ENCODE measurements at places on chromosomes 5 and 9.
A peak's percentile ranks its signal among the peaks of the same experiment; 100 is the strongest.

GRCh38 chr9:34992376-34992951 is 2.9 kb downstream of the DNAJB5 start:
- peak; percentile 72 for DNase-seq

GRCh38 chr5:92505145-92505544 is 1075.9 kb downstream of the NR2F1-AS1 start:
- no peak for DNase-seq

GRCh38 chr9:77764894-77765780 is 117.0 kb upstream of the GNA14 start:
- no peak for DNase-seq

- no peak for DNase-seq
Measured at GRCh38 chr5:14063691-14064090, 79.5 kb upstream of the TRIO start.

DNA sequence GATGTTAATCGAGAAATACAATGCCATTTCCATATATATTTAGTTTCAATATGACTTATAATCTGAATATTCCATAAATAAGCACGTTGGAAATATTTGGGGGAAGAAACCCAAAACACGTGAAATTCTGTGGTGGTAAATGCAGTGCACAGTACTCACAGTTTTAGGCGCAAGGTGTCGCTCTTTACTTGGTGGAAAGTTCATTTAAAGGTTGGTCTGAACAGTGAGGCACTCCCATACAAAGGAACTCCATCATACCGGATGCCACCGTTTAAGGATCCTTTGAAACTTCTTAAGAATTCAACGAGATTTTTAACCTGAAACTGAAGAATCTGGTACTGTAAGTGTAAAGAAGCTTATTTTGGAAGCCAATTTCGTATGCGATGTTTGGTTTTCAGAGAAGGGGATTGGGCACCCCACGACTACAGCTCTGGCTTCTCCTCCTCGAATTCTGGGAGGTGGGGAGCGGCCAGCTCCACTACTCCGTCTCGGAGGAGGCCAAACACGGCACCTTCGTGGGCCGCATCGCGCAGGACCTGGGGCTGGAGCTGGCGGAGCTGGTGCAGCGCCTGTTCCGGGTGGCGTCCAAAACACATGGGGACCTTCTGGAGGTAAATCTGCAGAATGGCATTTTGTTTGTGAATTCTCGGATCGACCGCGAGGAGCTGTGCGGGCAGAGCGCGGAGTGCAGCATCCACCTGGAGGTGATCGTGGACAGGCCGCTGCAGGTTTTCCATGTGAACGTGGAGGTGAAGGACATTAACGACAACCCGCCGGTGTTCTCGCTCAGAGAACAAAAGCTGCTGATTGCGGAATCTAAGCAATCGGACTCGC is at the start of gene PCDHA11:
TSS of gene PCDHA11 (plus strand) at position 237 of the 834 bp plus-strand sequence. CDS start at position 384, 147 bp downstream.
- peak; percentile 79 for DNase-seq

DNA sequence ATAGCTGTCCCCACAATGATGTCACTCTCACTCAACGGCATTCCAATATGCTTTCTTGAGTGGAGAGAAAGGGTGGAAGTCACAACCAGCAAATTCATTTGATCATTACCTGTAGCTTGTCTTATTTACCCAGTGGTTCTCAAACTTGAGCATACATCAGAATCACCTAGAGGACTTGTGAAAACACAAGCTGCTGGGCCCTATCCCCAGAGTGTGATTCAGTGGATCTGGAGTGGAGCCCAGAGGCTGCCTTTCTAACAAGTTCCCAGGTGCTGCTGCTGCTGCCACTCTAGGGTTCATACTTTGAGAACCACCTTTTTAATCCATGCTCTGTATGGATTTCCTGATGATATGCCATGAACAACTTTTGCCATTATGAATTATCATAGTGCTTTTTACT is 94.7 kb downstream of the KLHL3 start:
- no peak for DNase-seq

- DNase-seq, result no peak
Measured at GRCh38 chr5:179375831-179376365, 30.6 kb upstream of the ADAMTS2 start.

GRCh38 chr5:107538331-107538730 is 132.4 kb downstream of the EFNA5 start:
- DNase-seq, result no peak

Data from endodermal cell (in vitro differentiated cells).